HAP-1 (cell line): ENCODE measurements at places on chromosomes 3 and 15.
A peak's percentile ranks its signal among the peaks of the same experiment; 100 is the strongest.

- DNase-seq, result no peak
Measured at GRCh38 chr15:80931721-80932512, 57.7 kb downstream of the MESD start.

GRCh38 chr3:10184250-10184649, 19.5 kb downstream of the IRAK2 start:
- no peak for DNase-seq

- no peak for DNase-seq
Measured at GRCh38 chr3:42292009-42292408, 26.0 kb upstream of the CCK start.

- no peak for DNase-seq
Measured at GRCh38 chr3:34150992-34151391, 352.6 kb downstream of the PDCD6IP start.

GRCh38 chr3:132346841-132347736, 29.9 kb downstream of the ACP3 start:
- peak; percentile 86 for DNase-seq

GRCh38 chr15:74795966-74796625, 14.2 kb downstream of the CSK start:
- no peak for DNase-seq

DNA sequence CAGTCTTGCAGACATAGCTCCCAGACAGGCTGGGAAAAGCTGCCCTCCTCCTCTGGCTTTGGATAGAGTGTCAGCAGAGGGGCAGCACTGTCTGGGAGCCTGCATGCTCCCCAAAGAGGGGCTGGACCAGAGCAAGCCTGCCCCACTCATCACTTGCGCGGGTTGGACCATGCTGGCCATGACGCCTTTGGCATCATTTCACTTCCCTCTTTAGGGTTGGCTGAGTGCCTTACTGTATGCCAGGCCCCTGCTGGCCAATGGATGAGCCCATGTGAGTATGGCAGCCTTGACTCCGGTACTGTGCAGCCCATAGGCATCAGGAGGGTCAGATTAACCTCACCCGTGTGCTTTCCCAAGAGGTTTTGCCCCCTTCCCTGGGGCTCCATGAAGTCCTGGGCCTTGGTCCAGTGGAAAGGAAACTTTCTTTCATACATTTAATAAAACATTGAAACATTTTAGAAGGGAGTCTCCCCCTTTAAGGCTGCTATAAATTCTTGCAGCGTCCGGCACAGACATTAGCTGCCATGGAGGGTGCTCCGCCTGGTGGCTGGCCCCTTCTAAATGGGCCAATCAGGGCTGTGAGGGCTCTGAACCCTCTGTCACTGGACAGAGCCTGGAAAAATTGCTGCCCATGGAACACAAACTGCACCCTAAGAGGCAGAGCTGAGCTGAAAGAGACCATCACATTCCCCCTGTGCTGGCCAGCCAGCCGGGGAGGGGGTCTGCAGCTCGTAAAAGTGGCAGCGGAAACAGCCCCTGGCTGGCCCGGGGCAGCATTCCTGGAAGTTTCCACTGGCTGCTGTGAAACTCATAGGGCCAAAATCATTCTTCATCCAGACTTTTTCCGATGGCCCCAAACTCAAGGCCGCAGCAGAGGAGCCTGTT, 20.8 kb upstream of the DUSP7 start:
- DNase-seq, result no peak

DNA sequence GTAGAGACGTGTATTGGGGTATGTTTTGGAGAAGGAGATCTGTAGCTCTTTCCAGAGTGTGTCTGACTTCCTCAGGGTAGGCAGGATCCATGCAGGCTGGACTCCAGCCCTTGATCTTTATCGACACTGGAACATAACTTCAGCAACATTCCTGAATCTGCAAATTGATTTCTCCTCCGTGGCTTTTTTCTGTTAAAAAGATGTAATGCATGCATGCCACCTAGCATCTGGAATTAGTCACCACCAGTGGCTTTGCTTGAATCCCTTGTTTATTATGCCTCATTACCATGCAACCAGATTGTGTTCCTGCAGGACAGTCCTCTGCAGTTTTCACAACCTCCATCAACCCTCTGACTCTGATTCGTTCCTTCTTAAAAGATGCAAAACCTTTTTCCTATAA, 86.1 kb downstream of the CCNL1 start:
- no peak for DNase-seq

DNA sequence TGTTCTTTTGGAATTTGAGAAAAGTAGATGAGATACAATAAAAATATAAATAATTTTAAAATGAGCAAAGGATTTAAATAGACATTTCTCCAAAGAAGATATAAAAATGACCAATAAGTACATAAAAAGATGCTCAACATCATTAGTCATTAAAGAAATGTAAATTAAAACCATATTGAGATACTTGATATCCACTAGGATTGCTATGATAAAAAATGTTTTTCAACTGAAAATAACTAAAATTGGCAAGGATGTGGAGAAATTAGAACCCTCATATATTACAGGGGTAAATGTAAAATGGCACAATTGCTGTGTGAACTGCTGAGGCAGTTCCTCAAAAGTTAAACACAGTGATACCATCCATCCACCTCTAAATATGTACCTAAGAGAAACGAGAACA, 38.8 kb downstream of the LRRFIP2 start:
- no peak for DNase-seq

DNA sequence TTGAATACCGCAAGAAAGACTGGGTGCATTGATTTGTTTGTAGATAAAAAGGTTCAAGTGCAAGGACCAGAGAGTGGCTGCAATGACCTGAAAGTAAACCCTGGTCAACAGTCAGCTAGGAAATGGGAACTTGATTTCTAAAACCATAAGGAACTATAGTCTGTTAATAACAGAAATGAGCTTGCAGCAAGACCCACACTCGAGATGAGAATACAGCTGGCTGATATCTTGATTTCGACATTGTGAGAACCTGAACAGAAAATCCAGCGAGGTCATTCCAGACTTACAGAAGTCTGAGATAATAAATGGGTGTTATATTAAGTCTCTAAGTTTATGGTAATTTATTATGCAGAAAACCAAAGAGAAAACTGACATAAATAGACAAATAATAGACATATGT, 177.3 kb downstream of the NFKBIZ start:
- DNase-seq, result no peak

DNA sequence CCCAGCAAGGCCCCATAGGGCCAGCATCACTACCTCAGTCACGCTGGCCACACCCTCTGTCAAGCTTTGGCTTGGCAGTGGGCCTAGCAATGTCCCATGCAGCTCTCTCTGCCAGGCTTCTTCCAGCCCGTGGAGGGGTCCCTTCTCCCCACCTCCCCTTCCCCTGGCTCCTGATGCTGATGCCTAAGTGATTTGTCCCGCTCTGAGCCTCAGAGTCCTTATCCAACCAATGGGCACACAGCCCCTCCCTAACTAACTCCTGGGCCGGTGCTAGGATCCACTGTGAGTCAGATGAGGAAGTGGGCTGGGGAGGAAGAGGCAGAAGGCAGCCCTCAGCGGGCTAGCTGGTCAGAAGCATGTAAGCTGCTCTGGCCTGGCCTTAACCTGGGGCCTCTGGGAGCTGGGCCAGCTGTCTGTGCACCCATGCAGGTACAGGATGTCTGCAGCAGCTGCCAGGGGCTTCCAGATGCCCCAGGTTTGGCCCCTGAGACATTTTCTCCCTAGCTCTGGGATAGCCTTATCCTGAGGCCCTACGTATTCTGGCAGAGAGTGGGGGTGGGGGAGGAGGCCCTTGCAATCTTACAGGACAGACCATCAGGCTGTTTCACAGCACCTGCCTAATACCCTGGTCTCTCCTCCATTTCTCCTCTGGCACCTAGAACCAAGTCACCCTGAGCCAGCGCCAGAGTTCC, 740 bp upstream of the ZBTB47 start:
- no peak for DNase-seq

DNA sequence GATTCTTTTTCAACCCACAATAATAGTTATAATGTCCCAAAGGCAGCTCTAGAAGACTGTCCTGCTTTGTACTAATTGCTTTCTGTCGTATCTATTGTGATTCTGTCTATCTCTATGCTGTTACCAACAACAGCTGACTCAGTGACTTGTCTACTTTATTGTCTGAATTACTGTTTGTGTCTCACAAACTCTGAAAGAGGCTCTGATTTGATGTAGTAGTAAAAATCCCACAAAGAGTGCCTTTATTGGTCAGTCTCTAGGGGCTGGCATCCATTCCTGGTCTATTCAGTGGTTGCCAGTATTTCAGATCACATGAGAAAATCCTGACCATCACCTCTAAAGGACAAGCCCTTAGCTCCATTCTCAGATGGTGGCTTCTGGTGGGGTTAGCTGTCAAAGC, 254.2 kb downstream of the NSUN3 start:
- DNase-seq, result no peak

DNA sequence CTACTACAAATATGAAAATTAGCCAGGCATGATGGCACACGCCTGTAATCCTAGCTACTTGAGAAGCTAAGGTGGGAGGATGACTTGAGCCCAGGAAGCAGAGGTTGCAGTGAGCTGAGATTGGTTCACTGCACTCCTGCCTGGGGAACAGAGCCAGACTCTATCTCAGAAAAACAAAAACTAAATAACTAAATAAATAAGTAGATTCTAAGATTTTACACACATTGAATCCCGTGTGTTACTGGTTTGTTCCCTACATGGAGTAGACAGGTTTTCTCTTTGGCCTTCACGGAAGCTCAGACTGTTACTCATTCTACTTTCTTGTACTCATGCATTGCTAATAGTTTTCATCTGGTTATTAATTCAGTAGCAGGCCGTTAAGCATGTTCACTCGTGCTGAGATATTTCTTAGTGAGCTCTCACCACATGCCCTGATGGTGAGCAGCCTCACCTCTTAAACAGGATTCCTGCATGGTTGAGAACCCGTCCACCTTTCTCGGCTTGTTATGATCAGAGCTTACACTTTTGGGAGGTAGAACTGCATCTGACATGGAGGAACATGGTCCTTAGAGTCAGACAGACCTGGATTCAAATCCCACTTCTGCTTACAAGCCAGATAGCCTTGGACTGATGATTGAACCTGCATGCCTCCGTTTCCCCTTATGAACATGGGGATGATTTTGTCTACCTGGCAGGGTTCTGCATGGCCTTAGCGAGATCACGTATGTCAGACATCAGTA, 49.1 kb downstream of the CMTM7 start:
- no peak for DNase-seq

DNA sequence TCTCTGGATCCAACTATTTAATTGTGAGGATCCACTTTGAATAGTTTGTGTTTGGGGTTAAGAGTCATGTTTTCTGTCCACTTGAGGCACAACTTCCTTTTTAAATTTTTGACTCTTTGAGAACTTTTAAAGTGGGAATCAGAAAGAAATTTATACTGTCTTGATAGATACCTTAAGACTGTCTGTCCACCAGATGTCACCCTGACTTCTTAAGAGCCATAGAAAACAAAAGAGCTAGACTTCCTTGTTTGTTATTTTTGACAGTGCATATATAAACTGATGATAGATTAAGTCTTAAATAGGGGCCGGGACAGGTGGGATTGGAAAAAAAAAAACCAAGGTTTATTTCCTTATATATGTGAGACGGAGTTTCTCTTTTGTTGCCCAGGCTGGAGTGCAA, 52.1 kb upstream of the WDR72 start:
- no peak for DNase-seq

DNA sequence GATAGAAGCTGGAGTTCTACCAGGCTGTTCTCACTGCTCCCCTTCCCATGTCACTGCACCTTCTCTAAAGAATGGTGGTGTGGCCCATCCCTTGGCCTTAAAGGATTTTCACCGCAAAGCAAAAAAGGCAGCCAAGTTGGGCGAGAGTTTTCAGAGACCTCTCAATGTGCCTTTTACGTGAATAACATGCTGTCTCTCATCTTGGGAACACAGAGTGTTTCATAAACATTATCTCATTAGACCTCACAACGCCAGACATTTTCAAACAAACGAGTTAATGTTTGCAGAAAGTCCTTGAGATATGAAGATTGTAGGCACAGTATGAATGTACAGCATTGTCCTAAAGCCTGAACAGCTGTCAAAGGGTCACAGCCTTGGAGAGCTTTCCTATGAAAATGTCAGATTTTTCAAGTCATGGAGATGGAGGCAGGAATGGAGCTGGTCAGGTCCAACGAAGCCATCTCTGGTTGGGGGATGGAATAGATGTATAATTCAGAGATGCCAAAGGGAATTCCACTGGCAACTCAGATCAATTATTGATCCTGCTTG, 21.3 kb downstream of the TM4SF1 start:
- DNase-seq, result no peak

DNA sequence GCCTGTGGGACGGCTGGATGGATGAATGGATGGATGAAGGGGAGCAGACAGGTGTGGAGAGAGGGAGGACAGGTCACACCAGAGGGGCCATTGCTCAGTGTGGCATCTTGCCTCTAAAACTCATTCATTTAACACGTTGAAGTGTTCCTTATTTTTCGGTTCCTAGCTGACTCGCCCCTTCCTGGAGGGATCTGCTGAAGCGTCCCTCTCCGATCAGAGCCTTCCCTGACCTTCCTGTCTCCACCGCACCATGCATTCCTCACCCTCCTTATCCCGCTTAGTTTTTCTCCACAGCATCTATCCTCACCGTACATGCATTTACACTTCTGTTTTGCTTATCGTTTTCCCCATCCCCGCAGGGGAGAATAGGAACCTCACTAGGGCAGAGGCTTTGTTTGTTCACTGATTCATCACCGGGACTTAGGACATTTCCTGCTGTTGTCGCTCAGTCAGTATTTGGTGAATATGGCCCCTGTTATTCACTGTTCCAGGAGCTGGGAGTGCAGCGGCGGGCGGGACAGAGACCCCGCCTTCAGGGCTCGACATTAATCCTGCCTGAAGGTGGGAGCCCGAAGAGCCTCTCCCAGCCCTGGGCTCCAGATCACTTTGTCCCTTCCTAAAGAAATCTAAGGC, 32.0 kb downstream of the FOXL2 start:
- DNase-seq, result peak; percentile 14
